ENCODE measurements at places on chromosomes 6 and 20. TPM values are rescaled to one million over a fixed set of nuclear protein-coding genes. Genes with fewer than 3 reads are reported as not detected.

DNA sequence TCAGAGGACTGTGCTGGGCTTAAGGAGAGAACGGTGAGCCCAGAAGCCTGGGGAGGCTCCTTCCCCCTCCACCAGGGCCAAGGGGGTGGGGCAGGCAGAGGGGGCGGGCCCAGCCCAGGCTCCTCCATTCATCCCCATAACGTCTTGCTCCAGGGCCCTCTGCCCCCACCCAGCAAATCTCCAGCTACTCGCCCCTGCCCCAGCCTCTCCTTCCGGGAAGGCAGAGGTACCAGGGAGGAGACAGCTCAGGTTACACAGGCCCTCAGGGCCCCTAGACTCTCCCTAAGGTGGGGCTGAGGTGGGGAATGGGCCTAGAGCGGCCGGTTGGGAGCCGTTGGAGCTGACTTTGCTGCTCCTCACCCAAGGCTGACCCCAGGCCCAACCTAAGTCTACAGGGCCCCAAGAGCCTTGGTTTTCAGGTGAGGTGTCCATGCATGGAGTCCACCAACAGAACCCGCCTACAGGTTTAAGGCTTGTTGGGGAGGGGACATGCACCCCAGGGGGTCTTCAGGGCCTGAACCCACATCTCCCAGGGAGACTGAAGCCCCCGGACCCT is 1.2 kb downstream of the LAMA5 start:
- DNase-seq = peak; percentile 42

- DNase-seq = peak; percentile 67
Observed at GRCh38 chr6:37050045-37050853, 44.8 kb downstream of the FGD2 start.

DNA sequence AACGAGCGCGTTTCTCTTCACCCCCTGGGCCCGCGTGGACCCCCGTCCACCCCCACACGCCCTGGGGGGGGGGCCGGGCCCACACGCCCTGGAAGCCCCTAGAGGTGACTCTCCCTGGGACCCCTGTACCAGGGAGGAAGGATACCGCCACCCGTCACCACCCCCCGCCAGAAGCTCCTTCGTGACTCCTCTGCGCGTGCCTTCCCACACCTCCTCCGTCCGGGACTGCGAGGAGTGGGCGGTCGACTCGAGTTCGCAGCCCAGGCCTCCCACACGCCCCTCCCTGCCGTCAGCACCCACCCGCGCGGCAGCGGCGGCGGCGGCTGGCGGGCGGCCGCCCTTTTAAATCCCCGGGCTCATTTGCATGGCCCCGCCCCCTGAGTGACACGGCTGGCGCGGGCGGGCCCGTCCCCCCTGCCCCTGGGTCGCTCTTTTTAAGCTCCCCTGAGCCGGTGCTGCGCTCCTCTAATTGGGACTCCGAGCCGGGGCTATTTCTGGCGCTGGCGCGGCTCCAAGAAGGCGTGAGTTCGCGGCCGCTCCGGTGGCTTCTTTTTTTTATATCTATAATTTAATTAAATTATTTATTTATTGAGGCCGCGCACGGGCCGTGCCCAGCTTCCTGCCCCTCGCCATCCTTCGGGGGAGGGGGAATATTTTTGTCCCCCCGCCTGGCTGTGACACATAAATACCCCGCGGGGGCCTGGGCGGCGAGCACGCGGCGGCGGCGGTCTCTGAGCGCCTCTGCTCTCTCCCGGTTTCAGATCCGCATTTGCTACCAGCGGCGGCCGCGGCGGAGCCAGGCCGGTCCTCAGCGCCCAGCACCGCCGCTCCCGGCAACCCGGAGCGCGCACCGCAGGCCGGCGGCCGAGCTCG is at the start of gene HMGA1:
TSS of gene HMGA1 (plus strand) at position 431 of the 873 bp plus-strand sequence. CDS start 3,908 bp downstream, outside the sequence.
- DNase-seq = peak; percentile 90

GRCh38 chr6:17156112-17156921 is 54.5 kb downstream of the STMND1 start:
- DNase-seq = peak; percentile 19

- DNase-seq = no peak
Observed at GRCh38 chr20:29878281-29878741, 1379.2 kb upstream of the DEFB115 start.

DNA sequence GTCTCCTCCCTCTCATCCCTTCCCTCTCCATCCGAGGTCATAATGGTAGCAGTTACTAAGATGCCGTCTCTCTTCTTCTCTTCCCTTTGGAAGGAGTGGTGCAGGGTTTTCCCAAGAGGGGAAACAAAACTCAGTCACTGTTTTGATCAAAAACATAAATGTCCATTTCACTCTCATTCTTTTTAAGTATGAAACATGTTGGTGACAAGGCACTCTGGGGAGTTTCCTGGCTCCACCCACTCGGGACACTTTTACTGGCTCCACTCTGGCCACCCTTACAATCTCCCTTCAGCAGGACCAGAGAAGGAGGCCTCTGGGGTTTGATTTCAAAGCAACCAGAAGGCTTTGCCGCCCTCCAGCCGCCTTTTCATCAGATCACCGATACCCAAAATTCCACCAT is 57.0 kb downstream of the FGD2 start:
- DNase-seq = no peak

DNA sequence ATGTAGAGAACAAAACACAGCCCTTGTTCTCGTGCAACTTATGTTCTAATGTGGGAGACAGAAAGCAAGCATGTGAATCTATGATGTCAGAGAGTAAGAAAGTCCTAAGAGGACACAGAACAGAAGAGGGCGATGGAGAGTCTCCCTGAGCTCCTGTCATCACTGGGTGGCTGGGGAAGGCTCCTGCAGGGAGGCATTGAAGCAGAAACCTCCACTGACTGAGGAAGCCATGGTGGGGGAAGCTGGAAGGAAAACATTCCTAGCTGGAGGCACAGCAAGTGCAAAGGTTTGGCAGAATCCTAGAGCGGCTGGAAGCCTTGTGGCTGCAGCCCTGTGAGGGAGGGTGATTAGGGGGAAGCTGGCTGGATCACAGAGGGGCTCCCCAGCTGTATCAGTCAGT is 248.0 kb downstream of the CDH26 start:
- DNase-seq = no peak

DNA sequence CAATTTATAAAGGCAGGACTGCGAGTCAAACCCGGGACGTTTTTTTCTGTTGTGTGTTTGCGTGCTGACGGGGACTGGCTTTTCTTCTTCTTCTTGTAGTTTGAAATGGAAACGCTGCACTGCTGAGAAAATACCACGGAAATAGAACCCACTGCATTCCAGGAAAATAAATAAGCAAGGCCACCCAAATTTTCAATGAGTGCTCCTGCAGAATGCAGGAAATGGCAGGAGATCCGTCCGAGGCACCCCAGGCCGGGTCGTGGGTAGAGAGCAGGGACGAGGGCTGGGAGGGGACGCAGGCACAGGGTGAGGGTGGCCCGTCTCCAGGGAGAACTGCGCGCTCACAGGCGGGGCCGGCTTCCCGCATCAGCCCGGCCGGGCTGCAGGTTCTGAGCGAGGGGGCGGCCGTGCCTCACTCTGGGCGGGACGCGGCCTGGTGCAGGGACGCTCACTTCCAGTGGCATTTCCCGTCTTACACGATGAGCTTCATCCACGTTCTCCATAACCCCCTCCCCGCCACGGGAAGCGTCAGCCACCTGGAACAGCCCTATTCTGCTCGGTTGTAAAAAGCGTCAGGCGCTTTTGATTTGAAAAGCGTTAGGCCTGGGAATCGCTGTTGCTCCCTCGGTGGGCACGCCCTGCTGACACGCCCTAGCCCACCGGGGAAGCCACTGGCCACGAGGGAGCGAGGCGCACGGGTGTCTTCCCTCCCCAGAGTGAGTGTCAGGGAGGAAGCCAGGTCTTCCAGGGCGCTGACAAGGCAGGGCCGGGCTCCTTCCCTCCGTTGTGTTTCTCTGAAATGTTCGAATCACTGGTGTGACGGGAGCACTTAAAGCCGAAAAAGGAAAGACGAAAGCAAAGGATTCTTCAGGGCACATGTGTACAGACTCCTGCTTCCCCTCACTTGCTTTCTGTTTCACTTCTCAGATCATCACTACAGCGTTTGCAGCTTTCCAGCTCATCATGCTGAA is 17.9 kb upstream of the EXOC2 start:
- peak; percentile 61 for DNase-seq

- DNase-seq = no peak
Observed at GRCh38 chr6:13463941-13464340, 23.5 kb downstream of the GFOD1 start.

- no peak for DNase-seq
Observed at GRCh38 chr6:121142093-121142492, 192.2 kb downstream of the TBC1D32 start.

- DNase-seq = peak; percentile 71
Observed at GRCh38 chr20:19973961-19974629, 43.1 kb upstream of the NAA20 start.

- no peak for DNase-seq
Observed at GRCh38 chr20:9476174-9476573, 38.2 kb upstream of the LAMP5 start.

DNA sequence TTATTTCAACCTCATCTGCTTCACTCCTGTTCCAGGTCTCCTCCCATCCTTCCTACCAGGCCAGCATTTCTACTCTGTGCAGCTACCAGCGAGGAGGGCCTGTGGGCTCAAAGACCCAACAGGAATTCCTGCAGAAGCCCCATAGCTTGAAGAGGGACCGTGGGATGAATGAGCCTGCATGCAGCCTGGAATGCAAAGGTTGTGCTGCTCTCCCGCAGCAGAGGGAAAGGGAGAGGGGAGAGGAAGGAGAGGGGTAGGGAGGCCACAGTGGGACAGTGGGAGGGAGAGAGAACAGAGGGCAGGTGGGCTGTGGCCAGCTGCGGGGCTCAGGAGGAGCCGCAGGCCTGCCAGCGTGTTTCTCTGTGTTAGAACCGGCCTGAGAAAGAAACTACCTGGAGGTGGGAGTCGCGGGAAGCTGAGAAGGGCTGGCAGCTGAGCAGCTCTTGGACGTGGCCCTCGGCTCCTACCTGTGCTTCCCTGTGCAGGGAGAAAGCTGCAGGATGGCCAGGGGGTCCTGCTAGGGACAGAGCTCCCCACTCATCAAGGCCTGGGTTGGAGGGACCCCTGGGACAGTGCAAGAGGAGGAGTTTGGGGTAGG is 66.1 kb upstream of the MLN start:
- no peak for DNase-seq

- DNase-seq = peak; percentile 17
Observed at GRCh38 chr20:18428490-18429173, 38.2 kb downstream of the DZANK1 start.

DNA sequence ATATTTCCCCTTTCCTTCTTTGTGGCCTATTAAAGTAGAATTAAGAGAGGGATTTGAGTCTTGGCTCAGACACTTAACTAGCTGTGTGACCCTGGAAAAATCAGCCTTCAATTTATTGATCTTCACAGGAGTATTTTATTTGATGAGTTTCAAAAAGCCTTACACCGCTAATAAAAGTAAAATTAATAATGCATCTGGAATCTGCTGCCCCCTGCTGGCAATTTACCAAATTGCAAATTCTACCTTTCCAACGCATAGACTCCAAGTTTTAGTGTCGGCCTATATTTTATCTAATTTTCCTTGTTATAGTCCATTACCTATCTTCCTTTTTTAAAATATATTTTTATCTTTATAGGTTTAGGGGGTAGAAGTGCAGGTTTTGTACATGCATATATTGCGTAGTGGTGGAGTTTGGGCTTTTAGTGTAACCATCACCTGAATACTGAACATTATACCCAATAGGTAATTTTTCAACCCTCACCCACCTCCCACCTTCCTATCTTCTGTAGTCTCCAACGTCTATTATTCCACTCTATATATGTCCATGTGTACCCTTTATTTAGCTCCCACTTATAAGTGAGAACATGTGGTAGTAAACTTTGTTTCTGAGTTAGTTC is 46.3 kb downstream of the GOPC start:
- no peak for DNase-seq

DNA sequence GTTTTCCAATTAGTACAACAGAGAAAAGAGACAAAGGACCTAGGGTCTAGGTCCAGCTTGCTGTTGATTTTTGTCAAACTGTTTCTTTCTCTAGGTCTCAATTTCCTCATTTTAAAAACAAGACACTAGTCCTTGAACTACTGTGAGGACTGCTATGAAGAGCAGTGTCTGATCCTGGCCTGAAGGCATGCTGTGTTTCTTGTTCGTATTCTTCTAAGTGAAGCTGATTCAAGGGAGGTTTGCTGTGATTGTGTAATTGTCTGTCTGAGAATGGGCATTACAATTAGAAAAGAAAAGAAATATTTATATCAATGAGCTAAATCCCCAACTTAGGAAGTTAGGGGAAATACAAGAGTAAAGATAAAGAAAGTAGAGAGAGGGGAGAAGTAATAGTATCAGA is 228.2 kb upstream of the SUPT3H start:
- DNase-seq = no peak

Gene ATP6V1G2
- 1.6 TPM for total RNA-seq

Gene OR2J3
- total RNA-seq = not detected

Gene NKAIN4
- total RNA-seq = not detected

Gene PNLDC1
- total RNA-seq = 0.33 TPM

Gene RBM24
- total RNA-seq = 189 TPM

Gene MTO1
- total RNA-seq = 30.4 TPM

All from left ventricle myocardium inferior (tissue), 1 donor.